ENCODE measurements at places on chromosomes 3 and 15.

- DNase-seq = peak; percentile 77
These were observed at the start of gene FYTTD1 for GRCh38 chr3:197749601-197750395. FYTTD1 (plus strand) TSS chr3:197749883; CDS start chr3:197749972, 89 bp downstream.

GRCh38 chr3:158486200-158486599, 84.8 kb upstream of the MLF1 start:
- no peak for DNase-seq

DNA sequence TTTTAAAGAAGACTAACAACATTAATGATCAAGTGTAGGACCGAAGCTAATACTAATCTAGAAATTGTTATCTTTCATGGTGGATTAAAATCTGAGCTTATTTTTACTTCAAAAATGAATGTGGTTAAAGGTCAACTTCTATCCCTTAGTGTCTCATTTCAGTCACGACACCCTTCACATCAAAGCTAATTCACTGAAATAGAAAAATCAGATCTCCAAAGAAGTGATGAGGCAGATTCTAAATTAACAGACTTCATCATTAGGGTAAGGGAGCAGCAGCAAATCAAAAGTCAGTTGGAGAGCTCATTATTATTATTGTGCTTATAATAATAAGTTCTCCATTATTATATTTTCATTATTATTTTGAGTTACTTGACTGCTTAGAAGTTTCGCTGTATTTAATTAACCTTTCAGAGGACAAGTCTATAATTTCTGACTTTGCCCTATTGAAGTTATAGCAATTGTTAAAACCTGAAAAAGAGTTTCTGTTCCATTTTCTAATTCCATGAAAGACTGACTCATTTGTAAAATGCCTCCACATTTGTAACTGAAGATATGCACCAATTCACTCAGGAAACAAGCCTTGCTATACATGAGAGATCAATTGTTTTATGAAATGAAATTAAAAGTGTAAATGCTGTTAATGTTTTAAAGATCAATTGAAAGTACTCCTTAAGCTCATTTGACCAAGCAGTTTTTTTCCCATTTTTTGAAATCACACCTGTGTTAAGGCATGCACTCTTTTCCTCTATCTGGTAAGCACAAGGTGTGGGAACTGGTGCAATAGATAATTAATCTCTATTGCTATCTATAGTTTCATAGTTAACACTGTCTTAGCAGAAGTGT, 23.1 kb upstream of the CMC1 start:
- no peak for DNase-seq

GRCh38 chr3:188607805-188608315, 453.9 kb downstream of the LPP start:
- DNase-seq = no peak

DNA sequence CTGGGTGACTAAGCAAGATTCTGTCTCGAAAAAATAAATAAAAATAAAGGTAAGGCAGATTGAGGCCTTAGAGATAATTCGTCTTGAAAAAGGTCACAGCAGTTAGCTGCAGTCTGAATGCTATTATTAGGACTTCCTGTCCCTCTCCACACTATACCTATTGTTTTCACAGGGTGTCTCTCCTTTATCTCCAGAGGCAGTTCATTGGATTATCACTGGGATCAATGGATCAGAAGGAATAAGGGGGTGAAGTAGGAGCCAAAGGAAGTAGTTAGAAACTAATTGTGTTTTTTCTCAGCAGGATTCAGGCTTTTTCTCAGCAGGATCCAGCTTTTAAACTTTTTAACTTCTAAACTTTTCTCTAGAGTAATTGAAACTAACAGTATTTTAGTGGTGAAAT, 326.9 kb downstream of the IL5RA start:
- no peak for DNase-seq

DNA sequence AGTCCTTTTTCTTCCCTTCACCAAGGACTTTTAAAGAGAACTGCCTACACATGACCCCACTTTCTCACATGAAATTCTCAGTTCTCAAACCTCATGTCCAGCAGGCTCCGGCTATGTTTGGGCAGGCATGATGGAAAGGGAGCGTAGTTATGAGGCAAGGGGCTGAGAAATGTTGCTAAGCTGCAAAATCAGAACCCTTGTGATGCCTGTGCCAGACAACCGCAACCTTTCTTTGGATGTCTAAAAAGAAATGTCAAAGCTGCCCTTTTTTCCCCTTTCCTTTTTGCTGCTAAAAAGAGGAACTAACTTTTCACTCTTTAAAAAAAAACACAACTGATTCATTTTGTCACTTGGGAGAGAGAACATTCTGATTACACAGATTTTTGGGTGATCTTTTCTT, 19.2 kb downstream of the GNB4 start:
- no peak for DNase-seq

DNA sequence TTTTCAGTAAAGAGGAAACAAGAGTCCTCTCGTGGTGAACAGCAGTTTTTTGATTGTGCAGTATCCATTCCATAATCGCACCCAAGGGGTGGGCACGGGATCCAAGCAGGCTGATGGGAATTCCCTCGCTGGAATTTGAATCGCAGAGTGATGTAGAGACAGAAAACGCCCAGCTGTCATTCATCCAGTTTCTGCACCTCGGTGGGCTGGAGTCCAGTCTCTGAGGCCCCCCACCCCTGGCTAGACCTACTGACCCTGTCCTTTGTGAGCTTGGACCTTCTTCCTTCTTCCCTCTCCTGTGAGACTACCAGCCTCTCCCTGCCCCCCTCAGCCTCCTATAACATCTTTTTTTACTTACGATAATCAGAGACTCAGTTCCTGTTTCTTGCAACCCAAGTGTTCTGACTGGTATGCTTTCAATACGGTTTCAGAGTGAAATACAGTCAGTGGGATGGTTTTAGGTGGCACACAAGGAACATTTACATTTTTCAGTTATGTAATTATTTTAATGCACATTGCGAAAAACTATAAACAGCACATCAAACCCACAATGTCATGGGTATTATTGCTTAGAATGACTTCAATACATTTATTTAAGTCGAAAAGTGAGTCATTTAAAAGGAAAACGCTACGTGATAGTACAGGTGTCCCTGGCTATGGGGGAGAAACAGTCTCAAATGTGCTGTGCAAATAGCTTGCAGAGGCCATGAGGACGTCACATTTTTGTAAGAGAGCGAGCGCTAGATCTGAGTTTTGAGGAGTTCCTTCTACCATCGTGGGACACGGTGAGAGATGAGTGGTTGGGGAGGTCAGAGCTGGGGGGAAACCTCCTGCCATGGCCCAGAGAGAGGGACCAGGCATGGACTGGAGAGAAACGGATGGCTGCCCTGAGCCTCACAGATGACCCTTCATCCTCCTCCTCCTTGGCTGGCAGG, 37.5 kb upstream of the CHST2 start:
- DNase-seq = no peak

DNA sequence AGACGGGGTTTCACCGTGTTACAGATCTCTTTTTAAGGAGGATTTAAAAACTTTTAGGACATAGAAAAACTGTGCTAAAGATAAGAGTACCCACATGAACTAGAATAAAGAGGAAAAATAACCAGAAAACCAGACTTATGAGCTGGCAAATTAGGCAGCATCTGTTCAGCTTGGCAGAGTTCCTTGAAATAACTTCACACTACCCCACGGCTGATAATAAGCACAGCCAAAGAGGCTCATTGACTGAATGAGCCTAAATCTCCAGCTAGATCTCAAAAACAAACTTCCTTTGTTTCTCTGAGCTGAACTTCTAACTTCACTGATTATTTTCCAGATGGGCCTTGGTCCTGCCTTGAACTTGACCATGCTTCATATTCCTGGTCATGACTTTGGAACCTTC, 26.7 kb upstream of the PIK3R4 start:
- DNase-seq = no peak

- no peak for DNase-seq
These were observed 523.8 kb downstream of the SOX2 start for GRCh38 chr3:182235504-182235903.

- no peak for DNase-seq
These were observed 150.3 kb downstream of the SAMMSON start for GRCh38 chr3:70149714-70150400.

GRCh38 chr3:53940623-53941022, 49.0 kb upstream of the SELENOK start:
- DNase-seq = no peak

GRCh38 chr3:127106456-127106855, 86.5 kb upstream of the PRR23E start:
- no peak for DNase-seq

DNA sequence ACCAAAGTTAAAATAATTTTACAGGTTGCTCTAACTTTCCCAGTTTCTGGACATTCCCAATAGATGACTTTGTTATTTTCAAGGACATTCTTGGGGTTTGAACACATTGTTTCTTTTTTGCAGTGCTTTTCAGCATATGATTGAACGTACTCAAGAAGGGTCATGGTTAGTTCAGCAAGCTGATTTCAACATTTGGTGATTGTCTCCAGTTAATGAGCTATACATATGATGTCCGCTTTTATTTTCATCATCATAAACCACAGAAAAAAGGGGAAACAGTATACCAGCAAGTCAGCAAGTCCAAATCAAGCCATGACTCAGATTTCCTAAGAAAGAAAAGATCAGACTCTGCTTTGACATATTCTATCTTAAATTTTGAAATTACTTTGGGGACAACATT, 69.4 kb downstream of the B3GALNT1 start:
- no peak for DNase-seq

DNA sequence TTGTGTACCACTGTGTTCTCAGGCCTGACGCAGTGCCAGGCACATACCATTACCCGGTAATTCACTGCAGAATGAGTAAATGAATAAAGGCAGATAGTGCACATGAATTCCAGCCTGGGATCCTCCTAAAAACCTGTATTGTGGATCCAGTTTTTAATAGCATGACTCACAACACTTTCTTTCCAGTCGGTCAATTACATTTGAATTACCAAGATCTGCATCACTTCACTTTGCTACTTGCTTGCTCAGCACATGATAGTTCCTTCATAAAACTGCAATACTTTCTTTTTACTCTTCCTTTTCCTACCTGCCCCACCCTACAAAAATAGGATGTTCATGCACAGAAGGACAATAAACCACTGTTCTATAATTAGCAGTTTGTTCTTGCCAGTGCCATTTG, 553.8 kb downstream of the MAGI1 start:
- no peak for DNase-seq

DNA sequence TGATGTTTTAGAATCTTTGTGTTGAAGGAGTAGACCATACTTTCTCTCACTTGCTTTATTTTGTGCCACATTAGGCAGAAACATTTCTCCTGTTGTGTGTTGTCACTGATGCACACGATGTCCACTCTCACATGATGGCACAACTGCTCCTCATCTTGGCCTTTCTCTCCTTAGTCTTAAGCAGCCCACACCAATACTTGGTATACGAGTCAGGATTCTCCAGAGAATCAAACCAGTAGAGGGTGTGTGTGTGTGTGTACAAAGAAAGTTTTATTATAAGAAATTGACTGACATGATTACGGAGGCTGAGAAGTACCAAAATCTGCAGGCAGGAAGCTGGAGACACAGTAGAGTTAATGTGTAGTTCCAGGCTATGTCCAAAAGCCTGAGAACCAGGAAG, 187.1 kb downstream of the ALCAM start:
- no peak for DNase-seq

GRCh38 chr15:33516563-33516962, 205.8 kb downstream of the RYR3 start:
- DNase-seq = no peak

DNA sequence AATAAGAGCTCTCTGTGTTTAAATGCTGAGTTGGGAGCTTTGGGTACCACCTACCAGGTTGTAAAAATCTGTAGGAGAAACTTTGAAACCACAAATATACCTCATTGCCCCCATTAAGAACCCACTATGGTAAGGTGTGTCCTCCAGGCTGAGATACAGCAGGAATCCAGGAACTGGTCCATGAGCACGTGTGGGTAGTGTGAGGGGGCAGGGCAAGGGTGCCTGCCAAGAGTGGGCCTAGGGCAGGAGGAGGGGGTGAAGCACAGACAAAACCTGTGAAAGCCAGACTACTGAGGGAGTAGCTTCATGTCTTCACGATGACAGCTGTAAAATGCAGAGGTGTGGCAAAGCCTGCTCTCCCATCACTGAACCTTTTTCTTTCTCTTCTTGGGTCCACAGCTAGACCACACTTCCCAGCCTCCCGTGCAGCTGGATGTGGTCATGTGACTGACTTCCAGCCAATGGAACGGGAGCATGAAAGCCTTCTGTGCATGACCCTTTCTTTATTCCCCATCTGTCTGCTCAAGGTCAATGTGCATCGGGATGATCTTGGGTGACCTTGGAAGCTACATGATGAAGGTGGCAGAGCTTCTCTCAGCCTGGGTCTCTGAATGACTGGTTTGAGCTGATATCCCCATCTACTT, 51.1 kb upstream of the POMGNT2 start:
- DNase-seq = no peak

GRCh38 chr3:159757341-159758060, 231.1 kb upstream of the IL12A start:
- no peak for DNase-seq

- DNase-seq = no peak
These were observed 37.7 kb downstream of the PRKCI start for GRCh38 chr3:170259907-170260306.

DNA sequence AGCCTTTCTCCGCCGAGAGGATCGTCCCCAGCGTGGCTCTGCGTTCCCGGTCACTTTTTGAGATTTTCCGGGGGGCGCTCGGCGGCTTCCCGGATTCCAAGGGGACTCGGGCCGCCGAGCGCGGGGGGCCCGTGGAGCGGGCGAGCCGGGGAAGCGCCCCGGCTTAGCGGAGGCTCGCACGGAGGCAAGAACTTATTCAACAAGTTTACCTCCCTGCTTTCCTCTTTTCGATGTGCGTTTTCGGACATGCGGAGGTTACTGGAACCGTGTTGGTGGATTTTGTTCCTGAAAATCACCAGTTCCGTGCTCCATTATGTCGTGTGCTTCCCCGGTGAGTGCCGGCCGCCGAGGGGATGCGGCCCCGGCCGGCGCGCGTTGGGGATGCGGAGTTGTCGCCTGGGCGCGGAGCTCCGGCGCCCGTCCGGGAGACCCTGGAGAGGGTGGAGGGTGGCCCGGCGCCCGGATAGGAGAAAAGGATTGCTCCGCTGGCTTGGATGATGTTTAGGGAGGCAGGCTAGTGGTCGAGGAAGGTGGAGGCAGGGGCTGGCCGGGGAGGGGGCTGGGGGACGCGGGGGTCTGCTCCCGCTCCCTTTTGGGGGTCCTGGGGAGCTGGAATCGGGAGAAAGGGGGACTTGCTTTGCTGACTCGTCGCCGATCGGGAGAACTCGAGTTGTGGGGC, 810 bp downstream of the PTPRG start:
- DNase-seq = no peak

DNA sequence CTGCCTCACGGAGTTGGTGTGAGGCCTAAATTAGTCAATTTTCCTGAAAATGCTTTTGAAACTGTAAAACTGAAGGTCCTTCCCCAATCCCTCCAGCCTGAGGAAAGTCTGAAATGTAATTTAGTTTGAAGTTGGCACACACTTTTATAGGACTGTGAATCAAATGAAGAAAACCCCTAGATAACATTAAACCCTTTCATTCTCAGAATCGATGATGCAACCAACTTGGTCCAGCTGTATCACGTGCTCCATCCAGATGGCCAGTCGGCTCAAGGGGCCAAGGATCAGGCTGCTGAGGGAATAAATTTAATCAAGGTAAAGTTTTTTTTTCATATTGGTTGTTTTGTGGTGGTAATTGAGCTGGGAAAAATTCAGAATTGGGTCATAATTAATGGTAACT, 11.7 kb downstream of the MRPS22 start:
- DNase-seq = no peak

- no peak for DNase-seq
These were observed 52.0 kb downstream of the CD200R1L start for GRCh38 chr3:112794622-112795172.

Measured in stimulated activated CD4-positive, alpha-beta T cell treated with anti-CD3 and anti-CD28 coated beads, TNF-alpha, amount 100 ng/mL, for 4 hours (primary cell).